ENCODE measurements at places on chromosomes 12 and 14.

- DNase-seq: no peak
Measured at GRCh38 chr12:67958187-67958586, 31.1 kb upstream of the IFNG-AS1 start.

- DNase-seq: no peak
Measured at GRCh38 chr12:92641291-92641690, 61.5 kb upstream of the PLEKHG7 start.

DNA sequence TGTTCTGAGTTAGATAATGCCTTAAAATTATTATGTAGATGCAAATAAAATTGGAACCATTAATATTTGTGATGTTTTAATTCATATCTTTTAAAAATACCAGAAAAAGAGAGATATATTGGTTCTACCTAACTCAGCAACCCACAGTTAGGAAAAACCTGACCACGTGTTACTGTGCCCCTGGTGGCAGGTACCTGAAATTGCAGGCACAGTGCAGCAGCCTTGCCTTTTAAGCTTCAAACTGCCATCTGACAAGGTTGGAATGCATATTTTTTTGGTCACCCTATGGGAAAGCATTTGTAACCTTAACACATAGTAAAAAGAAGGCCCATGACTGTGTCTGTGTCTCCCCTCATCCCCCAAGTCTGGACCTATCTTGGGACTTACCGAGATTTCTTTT is 109.4 kb upstream of the NOS1 start:
- DNase-seq: no peak

GRCh38 chr14:102629011-102629444 is 36.6 kb downstream of the RCOR1 start:
- no peak for DNase-seq

GRCh38 chr14:99683619-99684409 is at the start of gene CYP46A1:
Gene CYP46A1 (plus strand): TSS chr14:99684298. CDS start chr14:99684418, 120 bp downstream.
- peak; percentile 99 for DNase-seq

- DNase-seq: no peak
Measured at GRCh38 chr14:81802341-81802740, 268.7 kb upstream of the SEL1L start.

All from AG04450 (cell line).